NCI-H2029 treated with DMSO at 0.1 percent for 48 hours (cell line): ENCODE measurements at places on chromosomes 4 and X.

- DNase-seq: no peak
Observed at GRCh38 chrX:109974906-109975655, 27.8 kb upstream of the TMEM164 start.

DNA sequence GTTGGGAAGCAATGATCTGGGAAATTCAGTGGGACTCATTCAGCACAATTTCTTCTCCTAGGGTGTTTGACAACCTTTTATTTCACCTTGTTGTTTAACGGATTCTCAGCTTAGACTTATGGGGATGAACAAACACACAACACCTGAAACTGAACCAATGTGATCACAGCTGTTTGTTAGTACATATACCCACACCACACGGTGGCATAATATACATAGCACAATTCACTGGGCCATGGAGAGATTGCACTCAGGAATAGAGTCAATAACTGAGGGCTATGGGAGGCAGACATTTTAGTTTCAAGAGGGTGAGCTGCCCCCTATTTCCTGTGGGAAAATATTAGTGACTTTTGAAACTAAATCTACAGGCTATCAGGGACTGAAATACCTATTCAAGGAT lies 148.0 kb downstream of the PARM1 start:
- DNase-seq: no peak

GRCh38 chr4:189979196-189980047 lies 38.8 kb downstream of the FRG1 start:
- no peak for DNase-seq

DNA sequence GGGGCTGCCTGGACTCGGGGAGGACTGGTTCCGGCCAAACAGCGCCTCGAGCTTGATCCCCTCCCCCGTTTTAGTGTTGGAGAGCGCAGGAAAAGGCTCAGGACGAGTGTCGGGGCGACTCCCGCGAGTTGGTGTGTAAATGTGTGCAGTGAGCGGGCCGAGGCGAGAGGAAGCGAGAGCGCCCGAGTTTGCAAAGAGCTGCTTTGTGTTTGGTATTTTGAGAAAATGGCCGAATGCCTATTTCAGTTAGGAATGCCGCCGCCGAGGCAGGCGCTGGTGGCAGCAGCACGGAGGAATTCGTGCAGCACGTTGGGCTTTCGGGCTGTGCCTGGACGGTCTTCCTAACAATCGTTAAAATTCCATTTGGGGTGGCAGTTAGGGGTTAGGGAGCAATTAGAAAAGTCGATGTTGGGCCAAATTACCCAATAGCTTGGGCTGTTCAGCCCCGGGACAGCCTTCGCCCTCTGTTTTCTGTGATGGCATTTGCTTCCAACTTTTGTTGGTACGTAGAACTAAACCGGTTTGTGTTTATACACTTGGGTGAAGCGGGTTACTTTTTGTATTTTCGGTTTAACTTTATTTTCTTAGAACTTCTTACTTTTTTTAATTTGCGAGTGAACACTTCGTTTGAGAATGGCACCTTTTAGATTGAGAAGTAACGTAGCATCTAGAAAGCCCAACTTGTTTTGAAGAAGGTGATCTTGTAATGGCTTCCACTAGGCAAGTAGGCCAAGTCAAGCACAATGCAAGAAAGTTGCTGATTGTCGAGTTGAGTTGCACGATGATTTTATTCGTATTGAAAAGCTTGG lies 1.6 kb downstream of the REST start:
- no peak for DNase-seq

DNA sequence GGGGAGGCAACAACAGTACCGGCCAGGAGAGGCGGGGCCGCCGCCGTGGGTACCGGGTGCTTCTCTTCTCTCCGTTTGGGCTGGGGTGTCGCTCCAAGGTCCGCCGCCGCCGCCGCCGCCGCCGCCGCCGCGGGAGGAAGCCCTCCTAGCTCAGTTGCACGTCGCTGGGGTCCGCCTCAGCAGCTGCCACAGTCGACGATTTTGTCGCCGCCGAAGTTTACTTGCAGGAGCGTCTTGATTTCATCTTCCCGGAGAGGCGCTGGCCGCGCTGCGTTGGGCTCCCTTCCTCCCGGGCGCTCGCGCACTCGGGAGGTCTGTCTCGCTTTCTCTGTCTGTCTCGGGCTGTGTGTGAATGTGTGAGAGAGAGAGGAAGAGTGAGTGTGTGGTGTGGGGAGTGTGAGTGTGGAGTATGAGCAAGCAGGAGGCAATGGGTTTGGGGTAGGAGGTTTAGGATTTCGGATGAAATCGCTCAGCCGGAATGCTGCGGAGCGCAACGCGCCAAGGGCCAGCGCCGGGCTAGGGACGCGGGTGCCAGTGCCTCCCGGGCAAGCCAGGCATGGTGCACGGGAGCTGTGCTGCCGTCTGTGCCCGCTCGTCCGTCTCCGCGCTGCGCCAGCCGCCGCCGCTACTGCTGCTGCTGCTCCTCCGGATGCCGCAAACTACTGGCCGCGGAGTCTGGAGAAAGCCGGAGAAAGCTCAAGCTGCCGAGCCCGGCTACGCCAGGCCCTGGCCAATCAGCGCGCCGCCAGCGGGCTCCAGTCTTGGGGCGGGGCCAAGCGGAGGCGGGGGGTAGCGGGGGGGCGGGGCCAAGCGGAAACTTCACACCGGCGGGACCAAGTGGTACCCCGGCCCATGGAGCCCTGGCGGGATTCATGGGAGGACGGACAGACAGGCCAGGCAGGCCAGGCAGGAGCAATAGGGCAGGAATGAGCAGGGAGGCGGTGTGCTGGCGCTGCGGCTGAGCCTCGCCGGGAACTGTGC lies at the start of gene PCDH19:
Gene PCDH19, minus strand, starts transcription at position 664 of the 981 bp plus-strand sequence. CDS start 1,676 bp downstream, outside the sequence.
- DNase-seq: no peak

DNA sequence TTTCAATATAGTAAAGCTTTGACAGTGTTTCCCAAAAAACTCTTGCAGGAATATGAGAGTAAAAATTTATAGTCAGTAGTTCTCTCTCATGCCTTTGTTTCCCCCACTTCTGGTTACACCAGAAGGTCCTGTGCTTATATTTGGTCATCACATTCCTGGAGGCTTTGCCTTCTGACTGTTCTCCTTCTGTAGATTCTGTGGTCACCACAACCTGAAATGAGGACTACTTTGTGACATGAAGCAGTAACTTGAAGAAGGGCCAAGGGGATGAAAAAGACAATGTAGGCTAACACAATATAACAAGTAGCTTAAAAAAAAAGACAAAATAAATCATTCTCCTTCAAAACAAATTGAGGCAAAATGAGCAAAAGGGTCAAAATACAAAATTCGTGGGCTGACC lies 366.2 kb upstream of the NR3C2 start:
- no peak for DNase-seq

- DNase-seq: peak; percentile 6
Observed at GRCh38 chrX:107654872-107655761, 26.8 kb downstream of the PRPS1 start.

GRCh38 chrX:50920132-50920531 lies 9.6 kb downstream of the BMP15 start:
- no peak for DNase-seq

- DNase-seq: no peak
Observed at GRCh38 chrX:115427861-115428410, 133.0 kb upstream of the PLS3 start.

- DNase-seq: no peak
Observed at GRCh38 chr4:158033416-158034120, 139.3 kb downstream of the GASK1B start.

DNA sequence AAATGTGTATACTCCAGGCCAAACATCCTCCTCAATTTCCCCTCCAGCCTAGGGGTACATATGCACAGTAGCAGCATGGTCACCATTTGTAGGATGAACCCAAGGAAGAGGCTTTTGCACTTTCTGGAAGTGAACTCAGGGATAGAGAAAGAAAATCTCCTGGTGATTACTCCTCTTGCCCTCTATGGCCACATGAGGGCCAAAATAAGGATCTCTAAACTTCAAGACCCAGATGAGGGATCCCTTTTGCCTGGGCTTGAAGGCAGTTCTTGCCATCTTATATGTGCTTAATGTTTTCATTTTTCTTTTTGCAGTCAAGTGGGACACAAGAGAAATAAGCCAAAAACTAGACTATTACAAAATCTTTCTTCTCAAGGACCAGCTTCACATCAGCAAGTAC lies 29.5 kb upstream of the MUC7 start:
- no peak for DNase-seq

GRCh38 chrX:97074400-97074799 lies 190.7 kb downstream of the RPA4 start:
- no peak for DNase-seq

- no peak for DNase-seq
Observed at GRCh38 chr4:130043732-130044160, 947.8 kb downstream of the C4orf33 start.

- no peak for DNase-seq
Observed at GRCh38 chr4:64158648-64159326, 250.5 kb downstream of the TECRL start.

DNA sequence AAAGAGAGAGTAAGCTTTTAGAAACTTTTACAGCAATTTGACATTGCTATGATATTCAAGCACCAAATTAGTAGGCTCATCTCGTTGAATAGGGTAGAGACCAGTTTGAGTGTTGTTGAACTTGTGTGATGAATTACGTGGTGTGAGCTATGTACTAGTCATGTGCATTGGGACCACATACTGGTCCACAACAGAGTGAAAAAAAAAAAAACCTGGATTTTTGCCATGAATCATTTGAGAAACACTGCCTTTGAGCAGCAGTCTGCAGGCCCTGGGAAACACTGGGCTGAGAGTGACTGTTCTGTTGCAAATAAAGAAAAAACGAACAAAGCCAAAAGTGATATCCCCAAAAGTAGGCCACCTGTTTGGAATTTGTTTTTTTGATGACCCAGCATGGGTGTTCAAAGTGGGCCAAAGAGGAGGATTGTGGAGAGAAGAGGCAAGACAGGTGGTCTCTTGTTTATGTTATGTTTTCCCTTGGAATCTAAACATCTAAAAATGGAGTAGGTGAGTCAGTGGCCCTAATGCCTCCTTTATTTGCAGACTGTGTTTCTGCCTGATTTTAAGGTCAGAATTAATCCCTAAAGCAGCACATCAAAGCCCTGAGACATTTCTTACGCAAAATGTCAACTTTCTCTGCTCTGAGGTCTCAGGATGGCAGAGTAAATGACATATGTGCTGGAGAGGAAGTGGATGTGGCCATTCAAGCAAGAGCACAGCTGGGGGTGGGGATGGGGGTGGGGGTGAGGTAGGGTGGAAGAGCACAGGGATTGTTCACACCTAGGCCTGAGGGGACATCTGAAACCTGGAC lies 33.5 kb downstream of the TAF7L start:
- no peak for DNase-seq

DNA sequence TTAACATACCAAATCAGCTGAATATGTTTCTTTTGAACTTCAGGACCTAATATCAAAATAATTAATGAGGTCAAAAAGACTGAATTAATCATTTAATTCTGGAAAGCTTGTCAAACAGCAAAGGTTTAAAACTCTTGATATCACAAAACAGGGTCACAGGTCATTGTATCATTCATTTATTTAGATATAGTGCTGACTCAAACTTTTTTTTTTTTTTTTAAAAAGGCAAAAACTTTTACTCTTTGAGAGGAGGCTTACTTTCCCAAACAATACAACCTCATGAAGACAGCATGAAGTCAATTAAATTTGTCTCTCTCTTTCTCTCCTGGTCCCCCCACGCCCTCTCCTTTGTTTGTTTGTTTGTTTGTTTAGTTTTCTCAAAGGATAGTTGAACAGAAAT lies 15.6 kb upstream of the GPR78 start:
- DNase-seq: no peak

GRCh38 chr4:34850968-34851367 lies 1393.3 kb downstream of the ARAP2 start:
- no peak for DNase-seq

GRCh38 chr4:119014658-119015057 lies 121.0 kb upstream of the MYOZ2 start:
- no peak for DNase-seq

GRCh38 chrX:80799584-80799983 lies 10.1 kb downstream of the BRWD3 start:
- no peak for DNase-seq

DNA sequence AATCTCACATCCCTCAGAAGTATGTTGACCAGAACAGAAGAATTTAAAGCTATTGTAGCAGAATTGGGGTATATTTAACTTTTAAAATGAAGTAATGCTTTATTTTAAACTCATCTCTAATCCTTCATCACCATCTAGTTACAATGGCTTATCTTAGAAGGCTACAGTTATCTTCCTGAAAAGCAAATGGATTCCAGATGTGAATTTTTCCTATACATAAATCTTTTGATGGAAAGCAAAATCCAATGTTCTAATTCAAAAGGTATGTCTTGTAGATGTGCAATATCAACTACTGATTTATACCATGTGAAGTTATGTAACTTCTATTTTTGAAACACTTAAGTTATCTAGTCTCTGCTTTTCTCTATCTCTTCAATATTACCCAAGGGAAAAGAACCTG lies 47.6 kb downstream of the CCNG2 start:
- DNase-seq: no peak

GRCh38 chrX:136488706-136489105 lies 959 bp downstream of the BRS3 start:
- no peak for DNase-seq

- no peak for DNase-seq
Observed at GRCh38 chrX:140715787-140716186, 6.2 kb downstream of the LINC00632 start.

DNA sequence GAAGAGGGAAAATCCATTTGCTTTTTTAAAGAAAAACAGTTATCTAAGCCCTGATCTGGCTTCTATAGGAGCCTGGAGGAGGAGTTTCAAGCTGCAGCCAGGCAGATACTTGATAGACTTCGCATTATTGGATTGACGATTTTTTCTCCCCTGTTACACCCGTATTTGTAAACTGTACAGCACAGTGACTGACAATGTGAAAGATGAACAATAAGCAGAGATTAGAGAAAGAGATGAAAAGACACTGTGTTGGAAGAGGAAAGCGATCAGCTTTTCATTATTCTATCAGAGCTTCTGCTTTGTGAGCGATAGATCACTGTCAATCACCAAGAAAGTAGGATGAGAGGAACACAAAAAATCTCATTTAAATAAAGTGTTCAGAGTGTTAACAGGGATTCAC lies 639.2 kb downstream of the TLL1 start:
- DNase-seq: no peak

GRCh38 chr4:57672846-57673433 lies 562.8 kb upstream of the IGFBP7 start:
- DNase-seq: no peak

GRCh38 chr4:5993876-5994811 lies 24.1 kb downstream of the C4orf50 start:
- no peak for DNase-seq

- DNase-seq: no peak
Observed at GRCh38 chr4:187218705-187219245, 495.1 kb upstream of the FAT1 start.

GRCh38 chr4:140252742-140253555 lies 99.0 kb upstream of the MAML3 start:
- DNase-seq: peak; percentile 68

DNA sequence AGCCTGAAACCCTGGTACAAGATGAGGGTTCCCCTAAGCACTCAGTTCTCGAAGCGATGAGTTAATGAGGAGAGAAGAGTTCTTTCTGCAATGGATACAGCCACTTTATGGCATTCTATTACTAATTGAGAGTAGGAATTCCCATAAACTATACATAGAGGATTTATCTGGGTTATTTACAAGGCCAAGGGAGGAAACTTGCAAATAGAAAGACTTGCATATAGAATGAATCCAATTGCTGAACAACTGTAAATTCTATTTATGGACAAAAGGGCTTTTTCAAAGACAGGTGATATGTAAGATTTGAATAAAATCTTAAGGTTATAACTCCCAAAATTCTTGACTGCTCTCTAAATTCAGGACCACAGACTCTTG lies 182.2 kb downstream of the PPARGC1A start:
- DNase-seq: no peak
